Myocyte (in vitro differentiated cells): ENCODE measurements at places on chromosomes 6 and 20. TPM values are rescaled to one million over a fixed set of nuclear protein-coding genes. Genes with fewer than 3 reads are reported as not detected.

DNA sequence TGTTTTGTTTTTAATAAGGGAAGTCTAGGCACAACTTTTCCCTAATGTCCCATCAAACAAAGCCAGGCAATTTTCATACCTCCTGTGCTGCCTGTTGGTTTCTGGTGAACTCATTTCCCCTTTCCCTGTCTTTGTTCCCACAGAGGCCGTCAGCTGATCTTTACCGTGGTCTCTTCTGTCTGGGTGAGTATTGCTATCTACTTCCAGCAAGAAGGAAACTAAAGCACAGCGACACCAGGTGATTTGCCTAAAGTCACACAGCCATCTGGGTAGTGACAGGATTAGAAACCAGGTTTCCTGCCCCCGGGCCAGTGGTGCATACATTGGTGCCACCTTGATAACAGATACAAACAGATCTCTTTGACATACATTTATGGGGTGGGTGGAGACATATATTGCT lies 59.6 kb downstream of the RAB44 start:
- DNase-seq = no peak

- DNase-seq = peak; percentile 72
These were observed 549.8 kb downstream of the PRKN start for GRCh38 chr6:162177746-162178145.

- peak; percentile 68 for DNase-seq
These were observed at the start of gene LAMA5 for GRCh38 chr20:62367136-62367632. LAMA5 (minus strand) TSS chr20:62367312; CDS start chr20:62367245, 67 bp downstream.

DNA sequence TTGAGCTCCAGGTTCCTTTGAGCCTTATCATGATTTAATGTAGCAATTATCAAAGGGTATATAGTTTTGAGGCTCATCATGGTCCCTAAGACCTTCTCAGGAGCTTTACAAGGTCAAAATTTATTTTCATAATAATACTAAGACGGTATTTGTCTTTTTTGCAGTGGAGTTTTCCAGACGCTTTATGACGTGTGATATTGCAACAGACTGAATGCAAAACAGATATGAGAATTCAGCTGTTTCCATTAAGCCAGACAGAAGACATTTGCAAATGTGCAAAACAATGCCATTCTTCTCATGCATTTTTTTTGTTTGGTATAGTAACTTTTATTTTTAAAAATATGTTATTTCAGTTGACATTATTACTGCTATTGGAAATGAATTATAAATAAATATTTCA lies 24.7 kb upstream of the CNKSR3 start:
- DNase-seq = no peak

GRCh38 chr6:93962566-93962965 lies 543.2 kb upstream of the EPHA7 start:
- no peak for DNase-seq

DNA sequence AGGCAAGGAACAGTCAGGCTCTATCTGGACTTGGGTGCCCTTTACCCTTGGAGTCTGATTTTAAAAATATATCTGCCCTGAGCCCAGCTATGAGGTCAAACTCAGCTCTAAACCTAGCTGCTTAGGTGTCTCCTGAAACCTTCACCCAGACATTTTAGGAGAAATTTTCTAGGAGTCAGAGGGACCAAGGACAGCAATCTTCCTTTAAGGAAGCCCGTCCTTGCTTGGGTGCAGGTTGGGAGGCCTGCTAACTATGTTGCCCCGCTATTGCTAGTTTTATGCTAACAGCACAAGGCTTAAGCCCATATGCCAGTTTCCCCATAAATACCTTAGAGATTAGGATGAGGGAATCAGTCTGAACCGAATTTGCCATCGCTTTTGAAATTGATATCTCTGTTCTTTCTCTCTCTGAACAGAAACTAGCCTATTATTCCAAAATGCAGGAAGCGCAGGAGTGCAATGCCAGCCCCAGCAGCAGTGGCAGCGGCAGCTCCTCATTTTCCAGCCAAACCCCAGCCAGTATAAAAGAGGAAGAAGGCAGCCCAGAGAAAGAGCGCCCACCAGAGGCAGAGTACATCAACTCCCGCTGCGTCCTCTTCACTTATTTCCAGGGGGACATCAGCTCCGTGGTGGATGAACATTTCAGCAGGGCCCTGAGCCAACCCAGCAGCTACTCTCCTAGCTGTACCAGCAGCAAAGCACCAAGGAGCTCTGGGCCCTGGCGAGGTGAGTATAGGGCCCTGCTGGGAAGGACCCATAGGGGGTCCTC lies 2.6 kb downstream of the VGLL2 start:
- DNase-seq = no peak

DNA sequence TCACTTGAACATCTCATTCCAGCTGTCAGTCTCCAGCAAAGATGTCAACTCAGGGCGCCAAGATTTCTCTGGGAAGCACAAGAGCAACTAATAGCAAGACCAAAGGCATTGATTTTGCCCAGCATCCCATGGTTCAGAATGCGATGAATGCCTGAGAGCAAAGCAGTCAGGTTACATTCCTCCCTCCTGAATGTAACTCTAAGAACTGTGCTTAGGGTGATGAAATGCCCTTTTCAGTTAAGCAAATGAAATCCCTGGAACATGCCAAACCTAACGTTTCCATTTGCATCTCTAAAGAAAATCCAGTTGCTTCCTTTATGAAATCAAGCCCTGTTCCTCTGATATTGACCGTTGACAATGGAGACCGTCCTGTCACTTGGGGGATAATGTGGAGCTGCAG lies 224.0 kb upstream of the PLN start:
- no peak for DNase-seq

- DNase-seq = no peak
These were observed 81.6 kb downstream of the PXDC1 start for GRCh38 chr6:3669916-3670315.

DNA sequence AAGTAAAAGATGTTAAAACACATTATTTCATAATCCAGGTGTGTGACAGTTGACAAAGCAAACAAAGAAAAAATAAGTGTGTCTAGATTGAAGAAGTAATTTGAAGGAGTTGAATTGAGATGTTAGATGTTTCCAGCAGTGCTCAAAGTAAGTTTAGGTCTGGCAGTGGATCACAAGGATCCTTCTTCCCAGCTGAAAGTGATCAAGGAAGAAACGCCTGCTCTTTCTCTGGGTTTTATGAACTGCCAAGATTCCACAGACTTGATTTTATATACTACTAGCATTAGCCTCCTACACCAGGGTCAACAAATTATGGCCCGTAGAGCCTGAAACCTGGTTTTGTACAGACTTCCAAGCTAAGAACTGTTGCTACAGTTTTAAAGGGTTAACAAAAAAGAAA lies 30.3 kb downstream of the STX7 start:
- DNase-seq = no peak

- no peak for DNase-seq
These were observed 3.5 kb upstream of the BPI start for GRCh38 chr20:38300438-38300837.

GRCh38 chr6:112163295-112164257 lies 76.2 kb downstream of the FAM229B start:
- peak; percentile 77 for DNase-seq

DNA sequence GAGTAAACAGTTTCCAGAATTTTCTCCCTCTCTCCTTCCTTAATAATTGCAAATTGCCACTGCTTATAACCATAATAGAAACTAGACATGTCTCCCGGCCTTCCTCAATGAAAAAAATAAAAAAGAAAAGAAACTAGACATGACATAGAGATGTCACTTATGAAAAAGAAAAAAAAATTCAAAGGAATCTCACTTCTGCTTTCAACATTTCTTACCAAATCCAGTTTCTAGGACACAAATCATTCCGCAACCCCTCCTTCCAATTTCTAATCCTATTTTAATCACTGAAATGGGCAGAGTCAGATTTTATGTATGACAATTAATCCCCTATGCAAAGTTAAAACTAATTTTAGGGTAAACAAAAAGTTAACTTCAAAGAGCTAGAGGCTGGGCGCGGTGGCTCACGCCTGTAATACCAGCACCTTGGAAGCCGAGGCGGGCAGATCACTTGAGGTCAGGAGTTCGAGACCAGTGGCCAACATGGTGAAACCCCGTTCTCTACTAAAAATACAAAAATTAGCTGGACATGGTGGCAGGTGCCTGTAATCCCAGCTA lies 40.1 kb upstream of the EEF1A1 start:
- DNase-seq = no peak

- no peak for DNase-seq
These were observed 259.0 kb downstream of the FOXC1 start for GRCh38 chr6:1868561-1869261.

DNA sequence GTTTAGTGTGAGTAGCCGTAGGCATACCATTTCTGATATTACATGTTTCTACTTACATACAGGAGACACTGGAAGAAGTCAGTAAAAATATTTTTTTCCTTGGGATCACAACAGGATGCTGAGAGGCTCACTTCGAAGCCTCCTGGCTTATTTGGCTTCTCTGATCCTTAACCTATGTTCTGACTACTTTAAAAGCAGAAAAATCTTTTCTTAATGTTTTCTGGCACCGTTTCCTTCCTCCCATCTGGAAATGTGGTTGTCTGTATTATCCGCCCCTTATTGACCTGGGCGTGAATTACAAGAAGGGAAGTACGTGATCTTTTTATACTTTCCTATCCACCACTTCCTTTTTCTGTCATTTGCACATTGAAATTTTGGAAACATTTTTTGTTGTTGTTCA lies 379.6 kb downstream of the COL12A1 start:
- DNase-seq = no peak

- peak; percentile 80 for DNase-seq
These were observed 97.5 kb downstream of the PTPRK start for GRCh38 chr6:128422871-128423270.

DNA sequence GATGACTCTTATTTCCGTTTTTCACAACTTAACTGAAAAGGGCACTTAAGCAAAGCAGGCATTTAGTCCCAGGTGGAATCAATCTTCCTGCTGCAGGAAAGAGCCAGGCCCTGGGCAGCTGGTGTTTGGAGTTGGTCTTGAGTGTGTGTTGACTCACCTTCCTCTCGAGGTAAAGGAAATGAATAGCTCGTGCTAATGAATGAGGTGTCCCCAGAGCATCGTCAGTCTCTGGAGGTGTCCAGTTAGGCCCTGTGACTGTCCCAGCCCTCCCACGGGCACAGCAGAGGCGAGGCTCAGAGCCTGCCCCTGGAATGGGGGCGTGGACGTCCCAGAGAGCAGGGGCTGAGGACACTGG lies 277.7 kb downstream of the NRN1 start:
- DNase-seq = no peak

- peak; percentile 93 for DNase-seq
These were observed 253.2 kb downstream of the UST start for GRCh38 chr6:148999929-149000468.

DNA sequence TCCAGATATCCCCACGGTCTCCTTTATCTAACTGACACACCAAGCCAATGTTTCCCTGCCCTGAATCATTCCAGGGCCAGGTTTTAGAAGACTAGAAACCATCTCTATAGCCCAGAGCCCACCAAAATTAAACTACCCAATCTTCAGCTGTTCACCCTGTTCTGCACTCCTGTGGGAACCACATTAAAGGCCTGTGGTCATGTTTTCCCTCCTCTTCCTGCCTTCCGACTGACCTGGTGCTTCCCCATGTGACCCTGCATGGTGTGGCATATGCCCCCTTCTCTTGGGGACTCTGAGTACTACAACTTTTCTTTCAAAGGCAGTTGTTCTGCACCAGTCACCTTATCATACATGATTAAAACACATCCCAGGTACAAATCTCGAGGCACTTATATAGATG lies 155.0 kb downstream of the TMEM200A start:
- DNase-seq = peak; percentile 34

DNA sequence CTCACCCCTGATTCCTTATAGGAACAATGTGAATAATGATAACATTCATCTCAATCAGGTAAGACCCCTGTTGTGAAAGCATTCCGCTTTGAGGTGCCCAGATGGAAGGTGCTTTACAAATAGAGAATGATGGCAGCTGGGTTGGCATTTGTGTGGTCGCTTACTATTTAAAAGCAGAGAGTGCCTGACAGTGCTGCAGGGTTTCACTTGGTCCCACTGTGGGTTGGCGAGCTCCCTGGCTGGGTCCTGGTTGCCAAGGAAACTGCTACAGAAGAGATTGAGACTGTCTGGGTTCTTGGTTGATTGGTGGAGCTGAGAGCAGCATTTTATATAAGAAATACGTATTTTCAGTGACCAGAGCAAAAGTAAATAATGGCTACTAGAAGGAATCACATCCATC lies 207.2 kb upstream of the KCNQ5 start:
- peak; percentile 68 for DNase-seq

DNA sequence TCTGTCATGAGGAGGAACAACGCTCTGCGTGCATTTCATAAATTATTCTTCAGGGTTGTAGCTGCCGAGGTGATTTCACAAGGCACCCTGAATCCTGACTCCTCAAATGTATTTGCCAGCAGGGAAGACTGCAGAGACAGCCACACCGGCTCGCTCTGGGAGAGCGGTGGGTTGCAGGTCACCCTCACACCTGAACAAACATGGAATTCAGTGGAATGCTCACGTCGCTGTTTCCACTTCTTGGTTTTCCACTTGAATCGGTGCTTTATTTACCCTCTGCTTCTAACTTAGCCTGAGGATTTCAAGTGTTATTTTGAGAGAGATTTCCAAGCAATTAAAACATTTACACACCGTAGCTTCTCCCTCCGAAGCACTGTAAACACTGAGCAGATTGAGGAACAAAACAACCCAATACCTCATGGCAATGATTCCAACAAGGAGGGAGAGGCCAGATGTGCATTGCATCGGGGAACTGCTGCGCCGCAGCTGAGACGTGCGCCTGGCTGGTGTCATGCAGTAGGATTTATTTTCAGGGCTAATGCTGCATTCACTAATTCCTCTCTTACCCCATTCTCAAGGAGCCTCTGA lies 59.5 kb upstream of the GGTLC1 start:
- DNase-seq = no peak

Gene CHMP4B
- 78.0 and 88.5 TPM in 2 replicates for total RNA-seq

Gene CLPSL1
- total RNA-seq = not detected in 2 replicates

Gene APCDD1L
- total RNA-seq = 0.11 and 0.21 TPM in 2 replicates
